ENCODE measurements at places on chromosomes 6 and 20.

- no peak for DNase-seq
Observed at GRCh38 chr6:107670792-107671199, 153.3 kb downstream of the SCML4 start.

DNA sequence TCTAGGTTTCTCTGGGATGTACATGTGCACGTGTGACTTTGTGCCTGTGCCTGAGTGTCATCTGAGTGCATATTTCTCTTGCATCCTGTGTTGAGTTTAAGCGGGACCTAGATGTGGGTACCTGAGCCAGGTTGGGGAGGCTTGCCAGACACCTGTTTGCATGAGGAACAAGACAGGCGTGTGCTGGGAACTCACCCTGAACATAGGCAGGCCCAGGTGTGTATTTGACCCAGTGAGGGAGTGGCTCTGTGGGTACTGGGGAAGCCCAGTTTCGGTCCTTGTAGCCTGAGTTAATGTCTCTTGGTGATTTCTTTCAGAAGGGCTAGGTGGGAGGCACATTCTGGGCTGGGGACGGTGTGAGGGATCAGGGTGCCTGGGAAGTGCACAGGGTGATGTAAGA is 98.6 kb downstream of the TMEM170B start:
- DNase-seq: no peak

DNA sequence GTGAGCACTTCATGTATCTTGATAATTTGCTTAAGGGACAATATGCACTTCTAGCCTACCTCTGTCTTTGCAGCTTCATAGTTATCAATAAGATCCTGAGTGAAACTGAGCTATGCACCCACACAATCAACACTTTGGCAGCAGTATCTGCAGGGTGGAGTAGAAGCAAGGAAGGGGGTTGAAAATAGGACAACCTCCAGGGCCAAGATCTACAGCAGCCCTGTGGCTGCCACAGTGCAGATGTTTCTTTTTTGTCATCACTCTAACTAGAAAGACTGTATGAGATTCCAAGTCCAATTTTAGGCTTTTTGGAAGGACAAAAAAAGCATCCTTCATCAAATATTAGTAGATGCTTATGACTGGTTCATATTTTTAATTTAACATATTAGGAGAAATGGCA is 336.1 kb upstream of the CITED2 start:
- DNase-seq: no peak

DNA sequence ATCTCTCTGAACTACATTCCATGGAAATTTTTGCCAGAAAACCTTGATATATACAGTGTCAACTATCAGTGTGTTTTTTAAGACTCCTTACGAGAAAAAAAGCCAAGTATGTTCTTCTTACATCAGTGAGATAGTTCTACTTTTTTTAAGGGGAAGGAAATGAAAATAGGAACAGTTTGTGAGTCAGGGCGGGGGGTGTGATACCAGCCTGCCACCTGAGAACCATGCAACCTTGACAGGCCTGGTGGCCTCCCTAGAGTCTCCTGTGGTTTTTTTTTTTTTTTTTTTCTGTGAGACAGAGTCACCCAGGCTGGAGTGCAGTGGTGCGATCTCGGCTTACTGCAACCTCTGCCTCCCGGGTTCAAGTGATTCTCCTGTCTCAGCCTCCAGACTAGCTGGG is 96.3 kb upstream of the GCM1 start:
- no peak for DNase-seq

- DNase-seq: peak; percentile 17
Observed at GRCh38 chr6:116371120-116371917, 572 bp downstream of the DSE start.

DNA sequence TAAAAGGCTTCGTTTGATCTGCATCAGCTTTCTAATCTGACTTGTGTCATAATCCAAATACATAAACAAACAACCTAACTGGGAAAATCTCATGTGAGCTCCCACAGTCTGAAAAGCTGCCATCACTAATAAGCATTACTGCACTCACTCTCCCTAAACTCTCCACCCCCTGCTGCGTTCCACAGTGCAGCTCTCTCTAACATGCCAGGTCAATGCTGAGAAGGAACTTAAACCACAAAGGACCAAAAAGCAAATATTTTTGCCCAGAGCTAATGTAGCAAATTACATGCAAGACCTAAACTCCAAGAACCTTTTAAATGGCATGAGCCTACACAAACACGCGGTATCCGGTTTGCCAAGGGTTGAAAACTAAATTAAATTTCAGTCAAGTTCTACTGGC is 542.3 kb upstream of the JARID2 start:
- no peak for DNase-seq

DNA sequence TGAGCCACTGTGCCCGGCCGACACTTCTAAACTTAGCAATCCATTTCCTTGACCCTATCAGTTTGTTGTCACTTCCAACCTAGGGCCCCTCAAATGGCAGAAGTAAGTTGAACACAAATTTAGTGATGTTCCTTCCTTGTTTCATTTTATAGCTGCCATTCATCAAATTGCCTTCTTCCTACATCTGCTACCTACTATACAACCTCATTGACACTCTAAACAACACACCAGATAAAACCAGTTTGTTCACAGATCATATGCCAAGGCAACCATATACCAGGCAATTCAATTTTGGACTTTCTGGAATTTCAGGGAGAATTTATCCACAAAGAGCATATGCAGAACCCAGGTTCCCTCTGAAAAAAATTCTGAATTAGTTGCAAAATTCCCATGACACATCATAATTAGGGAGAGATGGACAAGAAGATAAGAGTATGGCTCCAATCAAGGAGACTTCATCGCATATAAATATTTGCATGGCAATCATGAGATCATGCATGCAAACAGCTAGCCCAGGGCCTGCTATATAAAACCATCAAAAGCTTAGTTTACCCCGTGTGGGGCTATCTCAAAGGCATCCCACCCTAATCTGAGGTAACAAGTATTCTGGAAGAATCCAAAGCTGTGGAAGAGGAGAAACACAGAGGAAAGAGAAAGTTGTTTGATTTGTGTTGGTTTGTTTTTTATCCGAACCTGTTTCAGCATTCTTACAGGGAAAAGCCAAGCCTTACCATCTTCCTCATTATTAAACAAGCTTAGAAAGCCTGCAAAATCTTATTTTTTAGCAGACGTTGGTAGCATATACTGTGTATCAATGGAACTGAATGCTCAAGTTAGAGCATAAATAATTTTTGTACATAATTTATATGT is 132.8 kb upstream of the TNFAIP3 start:
- DNase-seq: no peak

DNA sequence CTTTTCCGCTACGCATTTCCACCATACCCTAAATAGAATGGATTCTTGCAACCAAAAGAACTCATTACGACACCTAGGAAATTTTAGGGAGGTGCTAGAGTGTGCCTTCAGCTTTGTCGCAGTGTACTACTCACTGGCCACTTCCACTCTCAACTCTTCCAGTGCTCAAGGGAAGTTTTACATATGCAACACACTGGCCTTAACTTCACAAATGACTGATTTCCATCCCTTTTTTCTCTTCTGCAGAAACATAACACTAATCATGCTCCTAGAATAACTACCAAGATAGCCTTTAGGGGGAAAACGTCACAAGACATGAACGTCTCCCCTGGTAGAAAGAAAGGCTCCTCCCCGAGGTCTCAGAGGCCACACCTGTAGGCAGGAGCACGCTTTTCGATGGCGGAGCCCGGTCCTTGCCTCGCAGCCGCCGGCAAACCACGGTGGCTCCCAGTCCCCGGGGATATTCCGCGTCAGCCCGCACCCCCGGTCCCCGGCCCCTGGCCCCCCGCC is 584 bp downstream of the LYRM4 start:
- DNase-seq: peak; percentile 51
